IPS DF 6.9 (cell line): ENCODE measurements at places on chromosomes 6 and 20.
A peak's percentile ranks its signal among the peaks of the same experiment; 100 is the strongest.

GRCh38 chr6:109295109-109295773, 87.0 kb downstream of the CD164 start:
- DNase-seq: no peak

GRCh38 chr20:62427172-62428001, at the start of gene RBBP8NL:
Gene RBBP8NL (minus strand): TSS chr20:62427539. CDS start chr20:62419647, 7,892 bp downstream.
- peak; percentile 83 for DNase-seq

GRCh38 chr6:47146431-47147174, 104.5 kb upstream of the ADGRF1 start:
- no peak for DNase-seq

DNA sequence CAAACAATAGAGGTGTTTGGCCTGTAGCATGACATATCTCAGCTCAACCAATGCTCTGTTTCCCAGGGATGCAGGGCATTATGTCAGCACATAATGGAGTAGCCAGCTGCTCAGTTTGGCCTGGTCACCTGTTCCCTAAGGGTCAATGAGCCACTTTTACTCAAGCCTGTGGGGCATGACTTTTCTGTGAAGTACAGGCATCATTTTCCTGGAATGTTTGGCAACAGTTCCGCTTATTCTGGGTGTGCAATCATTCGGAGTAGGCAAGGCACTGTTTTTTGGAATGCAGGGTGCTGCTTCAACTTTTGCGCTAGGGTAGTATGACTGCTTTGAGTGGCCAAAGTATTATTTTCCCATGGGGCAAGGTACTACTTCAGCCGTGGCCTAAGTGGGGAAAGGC, 665.4 kb downstream of the EPHA7 start:
- DNase-seq: no peak

DNA sequence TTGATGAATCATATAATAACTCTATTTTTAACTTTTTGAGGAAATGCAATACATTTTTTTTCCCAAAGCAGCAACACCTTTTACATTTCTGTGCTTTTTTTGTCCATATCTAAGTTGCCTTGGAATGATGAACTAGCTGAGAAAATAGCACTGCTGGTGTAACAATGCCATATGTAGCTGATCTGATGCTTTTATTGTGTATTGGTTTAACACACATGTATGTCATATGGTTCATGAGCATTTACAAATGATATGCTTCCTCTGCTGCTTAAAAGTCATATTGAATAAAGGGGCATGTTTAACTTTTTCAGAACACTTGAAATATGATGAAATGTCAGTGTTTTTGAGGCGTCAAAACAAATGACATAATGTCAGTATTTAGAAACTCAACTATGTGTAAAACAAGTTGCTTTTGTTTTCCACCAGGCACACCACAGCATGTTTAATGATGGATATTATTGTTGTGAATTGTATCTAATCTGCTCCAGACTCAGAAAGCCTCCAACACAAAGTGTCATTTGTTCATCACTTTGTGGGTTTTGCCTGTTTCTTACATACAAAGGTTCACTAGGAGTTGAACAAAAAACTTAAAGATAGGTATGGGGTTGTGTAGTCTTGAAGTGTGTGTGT, 775.8 kb upstream of the FLRT3 start:
- DNase-seq: no peak

- DNase-seq: no peak
These were observed 100.7 kb upstream of the CARMIL1 start for GRCh38 chr6:25178336-25179035.

- DNase-seq: no peak
These were observed 60.4 kb upstream of the ERVFRD-1 start for GRCh38 chr6:11171952-11172351.

- DNase-seq: no peak
These were observed 49.2 kb downstream of the RARS2 start for GRCh38 chr6:87540539-87540938.

GRCh38 chr20:36479938-36480337, 61.4 kb upstream of the MYL9 start:
- no peak for DNase-seq

GRCh38 chr6:170011204-170012036, 260.0 kb downstream of the ERMARD start:
- DNase-seq: no peak

- DNase-seq: no peak
These were observed 56.1 kb upstream of the NKAIN2 start for GRCh38 chr6:123747515-123747914.

- DNase-seq: no peak
These were observed 51.3 kb upstream of the NRN1 start for GRCh38 chr6:6058054-6058444.

DNA sequence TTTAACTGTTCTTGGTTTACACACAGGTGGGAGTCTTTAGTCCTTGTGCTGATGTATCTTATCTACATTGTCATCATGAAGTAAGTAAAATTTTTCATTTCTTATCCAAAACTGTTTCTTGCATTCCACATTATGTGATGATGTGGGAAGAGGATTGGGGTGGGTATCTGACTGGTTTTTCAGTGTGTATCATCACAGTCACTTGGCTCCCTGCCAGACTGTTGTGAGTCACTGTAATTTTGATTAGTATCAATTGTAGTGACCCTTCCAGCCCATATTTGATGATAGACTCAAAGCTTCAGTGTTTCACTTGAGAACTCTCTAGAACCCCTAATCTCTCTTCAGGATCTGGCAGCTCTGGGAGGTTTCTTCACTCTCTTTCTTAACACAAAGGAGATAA, 84.5 kb upstream of the RIN2 start:
- no peak for DNase-seq

- DNase-seq: no peak
These were observed 35.5 kb upstream of the FOXC1 start for GRCh38 chr6:1574083-1574761.

GRCh38 chr20:23116311-23117089, 30.4 kb upstream of the CD93 start:
- no peak for DNase-seq

GRCh38 chr20:52787962-52788361, 184.2 kb upstream of the TSHZ2 start:
- no peak for DNase-seq

DNA sequence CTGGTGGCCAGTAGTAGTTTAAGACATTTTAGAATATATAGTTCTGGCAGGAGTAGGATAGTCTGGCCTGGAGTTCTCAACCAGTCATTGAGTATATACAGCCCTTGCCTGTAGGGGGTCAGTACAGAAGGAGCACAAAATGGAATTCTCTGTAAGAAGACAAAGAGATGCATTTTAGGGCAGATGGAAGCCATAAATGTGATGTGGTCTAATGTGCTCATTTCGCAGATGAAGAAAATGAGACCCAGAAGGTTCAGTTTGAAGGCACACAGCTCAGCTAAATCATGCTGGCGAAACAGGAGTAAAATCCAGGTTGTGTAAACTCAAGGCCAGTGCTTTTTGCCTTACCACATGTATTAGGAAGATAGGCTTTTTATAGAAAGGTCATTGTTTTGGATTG, 29.6 kb downstream of the QKI start:
- DNase-seq: no peak

GRCh38 chr6:111606620-111607115, 990 bp upstream of the TRAF3IP2 start:
- DNase-seq: no peak

DNA sequence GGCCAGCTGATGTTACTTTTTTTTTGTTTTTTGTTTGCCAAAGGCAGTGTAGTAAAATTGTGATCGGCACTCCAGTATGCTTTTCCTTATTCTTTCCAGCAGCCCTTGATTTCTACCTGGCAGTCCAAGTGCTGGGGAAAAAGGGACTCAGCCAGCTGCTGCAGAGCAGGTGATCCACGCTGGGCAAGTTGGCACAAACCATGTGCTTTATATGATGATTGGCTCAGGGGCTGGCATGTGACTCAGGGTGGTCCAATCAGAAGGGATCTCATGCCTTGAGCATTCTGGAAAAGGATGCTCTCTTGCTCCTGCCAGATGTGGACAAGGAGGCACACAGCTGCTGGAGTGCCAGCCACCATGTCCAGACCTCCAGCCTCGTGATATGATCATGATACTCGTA, 54.5 kb downstream of the SULF2 start:
- DNase-seq: no peak

- no peak for DNase-seq
These were observed 52.6 kb upstream of the SALL4 start for GRCh38 chr20:51854921-51855320.

DNA sequence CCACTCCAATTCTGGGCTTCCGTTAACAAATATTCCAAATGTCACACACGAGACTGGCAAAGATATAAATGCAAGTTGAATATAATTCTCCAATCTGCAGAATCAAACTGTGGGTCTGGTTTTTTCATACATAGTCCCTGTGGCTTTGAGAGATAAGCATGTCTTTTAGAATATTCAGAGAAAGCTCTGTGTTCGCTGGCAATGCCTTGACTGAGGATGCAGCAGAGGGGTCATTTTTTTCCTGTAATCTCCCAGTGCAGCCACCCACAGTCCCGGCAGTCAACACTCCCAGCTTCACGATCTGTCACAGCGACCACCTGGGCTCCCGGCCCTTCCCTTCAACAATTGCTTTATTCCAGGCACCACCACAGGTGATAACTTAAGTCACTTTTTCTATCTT, 30.5 kb downstream of the MUC22 start:
- no peak for DNase-seq

- DNase-seq: no peak
These were observed 79.7 kb upstream of the NFATC2 start for GRCh38 chr20:51622004-51622874.

- no peak for DNase-seq
These were observed 95.0 kb downstream of the CDH26 start for GRCh38 chr20:60053125-60053817.

DNA sequence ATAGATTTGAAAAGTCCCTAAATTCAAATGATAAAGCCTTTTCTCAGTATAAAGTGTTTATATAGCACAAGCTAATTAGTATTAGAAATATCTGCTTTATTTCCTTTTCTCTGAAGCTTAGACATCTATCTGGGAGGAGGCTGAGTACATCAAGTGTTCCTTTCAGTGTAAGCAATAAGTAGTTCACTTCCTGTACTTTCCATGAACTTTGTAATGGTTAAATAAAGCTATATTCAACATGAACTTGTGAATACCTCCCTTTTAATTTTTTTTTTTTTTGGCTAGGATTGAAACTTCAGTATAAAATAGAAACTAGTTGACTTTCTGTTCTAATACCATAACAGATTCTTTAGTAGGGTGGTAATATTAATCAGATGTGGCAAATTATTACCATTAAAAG, 190.9 kb downstream of the CENPW start:
- DNase-seq: no peak

DNA sequence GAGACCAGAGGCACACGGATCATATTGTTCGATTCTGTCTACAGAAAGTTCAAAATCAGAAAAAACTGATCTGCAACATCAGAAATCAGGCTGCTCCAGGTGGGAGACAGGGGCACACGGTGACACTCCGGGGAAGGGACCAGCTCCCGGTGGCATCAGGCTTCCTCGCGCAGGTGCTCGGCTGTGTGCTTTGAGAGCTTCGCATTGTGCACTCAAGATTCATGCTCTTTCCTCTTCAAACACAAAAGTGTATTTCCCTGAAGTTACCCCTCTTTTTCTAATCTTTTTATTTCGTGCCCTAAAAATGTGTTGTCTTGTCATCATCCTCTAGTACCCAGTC, 108.1 kb downstream of the DLL1 start:
- DNase-seq: no peak

- peak; percentile 90 for DNase-seq
These were observed 117.8 kb upstream of the SPACA1 start for GRCh38 chr6:87929843-87930288.

GRCh38 chr20:25103526-25103925, 21.6 kb upstream of the VSX1 start:
- no peak for DNase-seq

- no peak for DNase-seq
These were observed 18.1 kb downstream of the TUBB2B start for GRCh38 chr6:3209114-3210023.

- DNase-seq: no peak
These were observed 56.8 kb upstream of the TMEM200A start for GRCh38 chr6:130309028-130309427.

- DNase-seq: no peak
These were observed 99.1 kb upstream of the PRSS16 start for GRCh38 chr6:27148404-27148795.

DNA sequence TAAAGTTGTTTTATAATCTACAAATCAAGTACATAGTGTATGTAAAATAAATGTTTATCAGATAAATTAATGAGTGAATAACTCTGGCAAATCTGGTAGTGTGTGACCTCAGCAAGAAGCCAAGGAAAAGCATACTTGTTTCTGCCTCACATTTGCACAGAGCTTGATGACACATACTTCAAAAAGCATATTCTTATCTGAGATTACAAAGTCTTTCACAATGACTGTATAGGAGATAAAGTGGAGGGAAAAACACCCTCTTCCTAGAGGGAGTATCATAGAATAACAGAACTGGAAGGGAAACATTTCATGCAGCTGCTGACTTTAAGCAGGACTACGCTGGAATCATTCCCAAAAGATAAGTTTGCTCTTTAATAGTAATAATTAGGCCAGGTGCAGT, 28.1 kb upstream of the AKAP7 start:
- DNase-seq: no peak

DNA sequence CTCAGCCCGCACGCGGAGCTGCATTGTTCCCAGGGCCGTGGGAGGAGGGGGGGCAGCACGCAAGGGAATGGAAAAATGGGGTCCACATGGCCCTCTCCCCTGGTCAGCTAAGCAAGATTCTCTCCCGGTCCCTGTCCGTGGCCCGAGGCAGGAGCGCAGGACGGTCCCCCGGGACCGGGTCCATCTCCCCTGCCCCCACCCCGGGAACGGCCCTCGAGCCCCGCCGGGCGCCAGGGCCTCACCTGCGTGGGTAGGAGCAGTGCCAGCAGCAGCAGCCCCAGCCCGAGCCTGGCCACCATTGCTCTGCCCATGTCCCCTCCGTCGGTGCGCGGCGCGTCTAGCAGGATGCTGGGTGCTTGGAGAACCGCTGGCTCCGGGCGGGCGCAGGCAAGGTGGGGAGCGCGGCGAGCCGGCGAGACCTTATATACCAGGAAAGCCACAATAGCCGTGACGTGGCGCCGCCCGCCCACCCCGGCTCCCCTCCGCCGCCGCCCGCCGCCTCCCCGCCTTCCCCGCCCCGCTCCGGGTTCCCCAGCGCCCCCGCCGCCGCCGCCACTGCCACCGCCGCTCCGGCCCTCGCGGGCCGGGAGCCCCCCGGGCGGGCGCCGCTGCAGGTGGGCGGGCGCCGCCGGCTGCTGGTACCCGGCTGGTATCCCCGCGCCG, at the start of gene CD24:
Gene CD24 (minus strand): TSS at position 394 of the 663 bp plus-strand sequence. CDS start 83 bp downstream, at position 311.
- DNase-seq: no peak
